Fibroblast of the conjunctiva (primary cell): ENCODE measurements at places on chromosomes 1 and 21.
A peak's percentile ranks its signal among the peaks of the same experiment; 100 is the strongest.

DNA sequence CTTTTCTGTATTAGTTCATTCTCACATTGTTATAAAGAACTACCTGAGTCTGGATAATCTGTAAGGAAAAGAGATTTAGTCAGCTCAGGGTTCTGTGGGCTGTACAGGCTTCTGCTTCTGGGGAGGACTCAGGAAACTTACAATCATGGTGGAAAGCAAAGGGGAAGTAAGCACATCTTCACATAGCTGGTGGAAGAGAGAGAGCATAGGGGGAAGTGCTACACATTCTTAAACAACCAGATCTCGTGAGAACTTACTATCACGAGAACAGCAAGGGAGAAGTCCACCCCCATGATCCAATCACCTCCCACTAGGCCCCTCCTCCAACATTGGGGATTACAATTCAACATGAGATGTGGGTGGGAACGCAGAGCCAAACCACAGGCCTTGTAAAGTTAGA lies 37.9 kb upstream of the AHCTF1 start:
- no peak for DNase-seq

DNA sequence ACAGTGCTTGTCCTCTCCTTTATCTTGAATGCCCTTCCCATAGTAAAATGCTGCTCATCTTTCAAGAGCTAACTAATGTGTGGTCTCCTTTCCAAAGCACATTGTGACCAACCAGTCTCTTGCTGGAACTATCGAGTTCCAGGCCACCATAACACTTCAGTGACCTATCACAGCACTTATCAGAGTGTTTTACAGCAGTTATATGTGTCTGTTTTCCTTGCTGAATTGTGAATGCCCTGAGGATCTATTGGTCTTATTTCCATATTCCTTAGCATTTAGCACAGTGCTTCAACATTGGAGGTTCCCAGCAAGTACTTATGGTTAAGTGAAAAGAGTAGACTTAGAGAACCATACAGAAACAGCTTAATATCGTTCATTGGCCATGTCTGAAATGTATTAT lies 264.3 kb downstream of the DYRK1A start:
- DNase-seq = no peak

- DNase-seq = no peak
Observed at GRCh38 chr1:28986306-28986910, 72.0 kb downstream of the EPB41 start.

DNA sequence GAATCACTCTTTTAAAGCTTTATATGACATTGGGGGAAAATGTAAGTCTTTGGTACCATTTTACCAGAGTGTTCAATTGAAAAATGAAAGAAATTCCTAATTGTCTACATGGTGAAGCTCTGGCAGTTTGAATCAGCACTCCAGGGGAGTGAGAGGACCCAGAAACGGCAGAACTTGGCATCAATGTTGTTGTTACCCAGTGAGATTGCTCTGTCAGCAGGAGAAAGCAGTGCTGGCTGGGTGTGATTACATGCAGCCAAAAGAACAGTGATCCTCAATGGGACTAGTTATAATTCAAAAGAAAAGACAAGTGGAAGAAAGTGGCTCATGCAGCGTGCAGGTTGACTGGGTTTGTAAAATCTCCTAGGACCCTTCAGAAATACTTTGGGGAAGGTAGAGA lies 206.4 kb downstream of the PTPRC start:
- DNase-seq = no peak

GRCh38 chr1:154615411-154615810 lies 7.4 kb upstream of the ADAR start:
- no peak for DNase-seq

- no peak for DNase-seq
Observed at GRCh38 chr1:18794051-18794450, 65.4 kb downstream of the TAS1R2 start.

GRCh38 chr21:18522181-18522972 lies 118.8 kb upstream of the TMPRSS15 start:
- DNase-seq = peak; percentile 12

DNA sequence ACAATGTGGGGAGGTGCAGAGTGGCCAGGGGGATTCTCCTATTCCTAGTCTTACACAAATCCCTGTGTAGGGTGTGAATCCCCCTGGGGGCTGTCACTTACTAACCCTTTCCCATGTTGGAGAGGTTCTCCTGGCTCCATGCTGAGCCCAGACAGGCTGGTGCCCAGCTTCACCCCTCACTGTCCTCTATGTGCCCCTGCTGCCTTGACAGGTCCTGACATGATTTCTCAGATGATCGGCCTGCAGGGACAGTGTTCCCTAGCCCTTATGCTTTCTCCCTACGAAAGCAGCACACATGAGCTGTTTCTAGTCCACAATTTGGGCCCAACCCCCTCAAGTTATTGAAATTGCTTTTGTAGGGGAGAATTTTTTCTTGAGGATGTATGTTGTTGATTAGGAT lies 68.9 kb upstream of the FAM78B start:
- no peak for DNase-seq

- DNase-seq = no peak
Observed at GRCh38 chr1:229023651-229024300, 247.1 kb upstream of the RAB4A start.

GRCh38 chr1:119294199-119294598 lies 74.4 kb upstream of the HAO2 start:
- no peak for DNase-seq

- no peak for DNase-seq
Observed at GRCh38 chr1:79362470-79362869, 355.9 kb upstream of the ADGRL4 start.

DNA sequence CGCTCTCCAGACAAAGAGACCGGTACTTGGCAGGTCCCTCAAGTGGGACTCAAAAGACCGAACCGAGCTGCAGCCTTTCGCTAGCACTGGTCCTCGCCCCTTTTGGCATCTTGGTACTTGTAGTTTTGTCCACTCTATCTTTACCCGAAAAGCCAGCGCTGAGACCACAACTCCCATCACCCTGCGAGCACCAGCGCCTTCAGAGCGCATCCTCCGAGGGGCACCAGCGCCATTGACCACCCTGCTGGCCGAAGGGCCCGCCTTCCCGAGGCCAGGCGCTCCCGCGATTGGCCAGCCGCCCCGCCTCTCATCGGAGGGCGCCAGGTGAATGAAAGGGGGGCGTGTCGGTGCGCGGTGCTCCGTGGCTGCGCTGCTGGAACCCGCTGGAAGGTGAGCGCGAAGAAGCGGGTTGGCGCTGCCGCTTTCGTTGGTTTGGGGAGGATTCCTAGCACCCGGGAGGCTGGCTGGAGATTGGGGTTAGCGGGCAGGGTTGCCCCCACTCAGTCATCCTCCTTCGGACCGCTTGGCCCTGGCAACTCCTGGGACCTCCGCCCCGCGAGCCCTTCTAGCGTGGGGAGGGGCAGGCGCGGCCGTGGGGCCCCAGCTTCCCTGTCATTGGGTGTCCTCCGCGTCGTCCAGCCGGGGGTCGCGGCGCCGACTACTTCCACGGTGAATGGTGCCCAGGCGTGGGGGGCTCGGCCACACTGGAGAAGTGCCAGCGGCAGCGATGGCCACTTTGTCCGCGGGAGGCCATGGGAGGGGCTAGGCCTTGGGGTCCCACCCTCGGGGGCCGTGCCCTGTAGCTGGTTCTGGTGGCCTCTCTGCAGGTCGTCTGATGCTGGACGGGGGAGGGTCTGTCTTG lies at the start of gene ZBTB8B:
Gene ZBTB8B, plus strand, starts transcription at position 357 of the 862 bp plus-strand sequence. CDS start 5,553 bp downstream, outside the sequence.
- DNase-seq = peak; percentile 59

GRCh38 chr1:109151146-109151990 lies 37.5 kb downstream of the ELAPOR1 start:
- DNase-seq = peak; percentile 5

DNA sequence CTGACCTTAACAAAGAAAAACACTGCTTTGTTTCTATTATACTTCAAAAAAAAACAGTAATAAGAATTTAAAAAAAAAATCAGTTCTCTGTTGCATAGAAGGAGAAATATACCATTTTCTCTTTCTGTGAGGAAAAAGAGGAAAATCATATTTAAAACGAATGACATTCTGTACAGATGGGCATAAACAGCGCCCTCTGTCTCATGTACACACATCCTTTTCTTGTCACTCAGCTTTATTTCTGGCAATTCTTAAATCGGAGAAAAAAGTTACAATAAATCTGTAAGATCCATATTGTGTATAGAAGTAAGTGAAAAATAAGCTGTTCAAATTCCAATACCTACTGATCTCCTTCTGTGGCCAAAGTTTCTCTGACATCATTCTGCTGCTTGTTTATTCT lies 245.4 kb downstream of the SMYD3 start:
- no peak for DNase-seq

GRCh38 chr1:206955476-206956451 lies 9.5 kb upstream of the PIGR start:
- DNase-seq = peak; percentile 50

GRCh38 chr1:219422811-219423598 lies 189.9 kb downstream of the ZC3H11B start:
- DNase-seq = no peak
